Stimulated activated CD4-positive, alpha-beta T cell treated with anti-CD3 and anti-CD28 coated beads, Interleukin-1b, Interleukin-23, amount 100 ng/mL, for 1 hour (primary cell): ENCODE measurements at places on chromosomes 7 and 10.

DNA sequence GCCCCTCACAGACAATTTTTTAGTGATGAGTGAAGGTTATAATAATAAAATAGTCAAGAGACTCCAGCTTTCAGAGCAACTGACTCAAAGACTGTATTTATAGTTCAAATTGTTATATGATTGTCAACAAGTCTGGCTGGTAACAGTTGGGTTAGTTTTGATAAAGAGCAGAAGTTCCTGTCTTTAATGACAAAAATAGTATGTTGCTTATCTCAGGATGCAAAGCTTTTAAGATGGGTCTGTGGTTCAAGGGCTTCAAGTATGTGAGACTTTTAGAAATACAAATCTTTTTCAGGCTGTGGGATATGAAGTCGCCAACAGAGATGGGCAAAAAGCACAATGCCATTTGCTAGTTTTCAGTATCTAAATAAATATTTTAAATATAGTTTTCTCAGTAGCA, 118.4 kb downstream of the ABCA13 start:
- no peak for DNase-seq

- DNase-seq: no peak
Measured at GRCh38 chr10:28263136-28263857, 39.6 kb downstream of the MPP7 start.

DNA sequence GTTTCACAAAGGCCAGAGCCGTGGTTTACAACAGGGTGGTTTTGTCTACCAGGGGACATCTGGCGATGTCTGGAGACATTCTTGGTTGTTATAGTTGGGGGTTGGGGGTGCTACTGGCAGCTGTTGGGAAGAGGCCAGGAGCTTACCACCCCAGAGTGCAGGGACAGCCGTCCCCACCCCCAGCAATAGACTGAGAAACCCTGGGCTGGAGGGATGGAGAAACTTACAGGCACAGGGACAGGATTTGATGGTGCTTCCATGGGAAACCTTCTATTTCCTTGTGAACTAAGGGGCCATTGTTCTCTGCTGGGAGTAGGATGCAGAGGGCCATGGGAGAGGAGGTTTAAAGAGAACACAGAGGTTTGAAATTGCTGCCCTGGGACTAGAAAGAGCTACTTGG, 10.9 kb downstream of the ADCK2 start:
- no peak for DNase-seq

GRCh38 chr7:108099713-108100112, 30.4 kb downstream of the LAMB4 start:
- DNase-seq: no peak

DNA sequence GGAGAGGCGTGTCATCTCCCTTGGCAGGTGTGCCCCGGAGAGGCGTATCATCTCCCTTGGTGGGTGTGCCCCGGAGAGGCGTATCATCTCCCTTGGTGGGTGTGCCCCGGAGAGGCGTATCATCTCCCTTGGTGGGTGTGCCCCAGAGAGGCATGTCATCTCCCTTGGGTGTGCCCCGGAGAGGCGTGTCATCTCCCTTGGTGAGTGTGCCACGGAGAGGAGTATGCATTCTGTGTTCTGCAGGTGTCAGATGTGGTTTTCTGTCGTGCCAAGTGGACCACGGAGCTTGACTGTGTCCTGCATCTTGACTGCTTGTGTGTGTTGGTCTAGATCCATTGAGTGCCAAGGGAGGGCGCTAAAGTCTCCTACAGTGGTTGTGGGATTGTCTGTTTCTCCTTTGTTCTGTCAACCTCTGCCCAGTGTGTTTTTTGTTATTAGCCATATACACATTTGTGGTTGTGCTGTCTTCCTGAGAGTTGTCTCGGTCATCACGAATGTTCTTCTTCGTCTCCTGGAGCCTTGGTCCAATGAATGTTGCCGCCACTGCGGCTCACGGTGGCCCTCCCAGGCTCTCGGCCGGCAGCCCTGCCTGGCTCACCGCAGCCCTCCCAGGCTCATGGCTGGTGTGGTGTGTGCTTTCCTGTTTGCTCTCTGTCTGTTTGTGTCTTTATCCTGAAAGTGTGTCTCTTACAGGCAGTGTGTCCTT, 96.8 kb downstream of the INPP5A start:
- DNase-seq: no peak

- DNase-seq: no peak
Measured at GRCh38 chr10:79928028-79928583, 20.8 kb downstream of the SFTPD start.

GRCh38 chr7:95491634-95492314, 6.0 kb downstream of the ASB4 start:
- no peak for DNase-seq

- DNase-seq: no peak
Measured at GRCh38 chr10:118551535-118552100, 43.8 kb downstream of the PRLHR start.

GRCh38 chr7:6360841-6361240, 86.9 kb downstream of the DAGLB start:
- no peak for DNase-seq

DNA sequence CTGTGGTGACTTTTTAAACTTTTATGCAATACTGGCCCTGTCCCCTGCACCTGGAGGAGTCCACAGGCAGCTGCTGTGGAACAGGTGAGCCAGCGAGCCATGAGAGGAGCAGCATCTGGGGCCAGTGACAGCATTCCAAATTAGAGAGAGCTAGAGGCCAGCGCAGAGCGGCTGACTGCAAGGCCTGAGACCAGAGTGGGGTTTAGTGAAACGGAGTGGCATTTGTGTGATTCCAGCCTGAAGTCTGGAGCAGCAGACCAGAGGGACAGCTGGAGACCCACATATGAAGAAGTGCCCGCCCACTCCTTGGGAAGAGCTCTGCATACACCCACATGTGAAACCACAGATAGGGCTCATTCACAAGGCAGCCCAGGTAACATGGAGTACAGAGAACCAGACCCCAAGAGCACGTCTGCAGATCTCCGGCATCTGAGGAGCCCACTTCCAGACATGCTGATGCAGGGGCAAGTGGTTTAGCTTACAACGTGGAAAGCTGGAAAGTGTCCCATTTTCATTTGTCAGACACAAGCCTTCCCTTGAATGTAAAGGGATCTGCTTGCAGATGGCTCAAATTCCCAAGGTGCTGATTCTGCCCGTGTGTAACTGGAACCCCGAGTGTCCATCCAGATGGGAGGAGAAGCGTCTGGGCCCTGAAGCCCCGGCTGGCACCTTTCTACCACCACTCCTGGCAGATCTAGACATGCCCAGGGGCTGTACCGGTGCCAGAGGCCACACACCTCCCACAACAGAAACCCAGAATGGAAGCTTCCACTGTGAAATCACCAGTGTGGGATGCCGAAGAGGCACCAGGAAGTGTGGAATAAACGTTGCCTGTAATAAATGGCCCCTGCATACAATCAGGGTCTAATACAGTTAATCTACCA, 256.0 kb upstream of the TCERG1L start:
- no peak for DNase-seq

- no peak for DNase-seq
Measured at GRCh38 chr7:48540746-48541145, 369.5 kb downstream of the ABCA13 start.

DNA sequence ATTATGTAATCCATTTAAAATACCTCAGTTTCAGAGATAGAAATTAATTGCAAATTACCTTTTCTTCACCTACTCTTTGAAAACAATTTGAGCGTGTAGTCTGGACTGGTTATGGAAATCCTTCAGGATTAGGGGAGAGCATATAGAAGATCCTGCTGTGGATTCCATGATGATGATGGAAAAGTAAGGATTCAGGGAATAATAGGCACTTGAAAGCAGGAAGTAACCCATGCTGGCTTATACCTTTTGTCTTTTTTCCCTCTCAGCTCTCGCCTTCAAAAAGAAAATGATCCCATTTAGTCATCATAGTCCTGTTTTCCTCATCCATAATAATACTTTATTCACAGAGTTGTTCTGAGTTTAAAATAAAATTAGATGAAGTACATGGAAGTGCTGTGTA, 4.4 kb downstream of the HBP1 start:
- no peak for DNase-seq

- DNase-seq: no peak
Measured at GRCh38 chr10:44668336-44668735, 242.8 kb upstream of the TMEM72 start.

DNA sequence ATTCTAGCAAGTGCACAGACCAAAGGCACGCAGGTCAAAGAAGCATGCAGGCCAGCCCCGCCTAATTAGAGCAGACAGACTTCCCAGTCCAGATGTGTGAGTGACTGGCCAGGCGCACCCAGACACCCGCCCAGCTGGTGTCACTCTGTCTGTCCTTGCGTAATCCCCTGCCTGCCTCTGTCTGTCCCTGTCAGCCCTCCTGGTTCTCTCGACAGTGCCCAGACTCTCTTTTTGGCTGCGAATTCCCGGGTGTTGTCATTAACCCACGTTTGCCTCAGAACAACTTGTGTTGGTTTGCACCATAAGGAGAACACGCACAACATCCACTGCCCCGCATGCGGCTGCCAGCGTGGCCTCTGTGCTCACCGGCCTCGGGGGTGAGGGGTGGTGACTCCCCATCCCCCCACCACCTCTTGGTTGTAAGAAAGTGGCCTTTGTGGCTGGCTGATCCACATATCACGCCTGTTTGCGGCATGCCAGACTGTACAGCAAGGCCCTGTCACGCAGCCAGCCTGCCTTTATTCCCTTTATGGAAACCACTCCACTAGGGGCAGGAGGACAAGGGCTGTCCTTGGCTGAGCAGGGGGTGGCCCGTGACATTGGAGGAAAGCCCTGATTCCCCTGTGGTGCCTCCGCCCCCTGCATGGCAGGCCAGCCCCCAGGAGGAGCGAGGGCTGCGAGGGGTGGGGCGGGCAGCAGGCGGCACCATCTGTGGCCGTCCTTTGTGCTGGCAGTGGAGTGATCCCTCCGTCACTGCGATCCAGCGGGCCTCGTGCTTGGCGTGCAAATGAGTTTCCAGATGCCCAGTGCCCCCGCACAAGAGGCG, 72.8 kb upstream of the PPIF start:
- no peak for DNase-seq

- no peak for DNase-seq
Measured at GRCh38 chr10:106473129-106473685, 691.3 kb downstream of the SORCS1 start.

- no peak for DNase-seq
Measured at GRCh38 chr7:1359681-1360485, 99.4 kb downstream of the MICALL2 start.

DNA sequence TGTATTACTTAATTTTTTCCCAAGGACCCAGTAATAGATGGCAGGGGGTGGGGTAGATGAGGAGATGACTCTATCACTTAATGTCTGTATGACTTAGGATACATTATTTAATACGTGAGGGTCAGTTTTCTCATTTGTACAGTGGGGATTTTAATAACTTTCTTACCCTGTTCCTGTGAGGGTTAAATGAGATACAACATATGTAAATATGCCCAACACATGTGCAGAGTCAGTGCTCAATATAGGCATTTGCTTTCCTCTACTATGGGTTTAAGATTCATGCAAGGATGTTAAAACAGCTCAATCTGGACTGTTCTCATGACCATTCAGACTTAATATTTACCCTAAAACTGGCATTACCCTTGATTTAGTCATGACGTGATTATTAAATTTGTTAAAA, 31.2 kb downstream of the ST7 start:
- DNase-seq: no peak

DNA sequence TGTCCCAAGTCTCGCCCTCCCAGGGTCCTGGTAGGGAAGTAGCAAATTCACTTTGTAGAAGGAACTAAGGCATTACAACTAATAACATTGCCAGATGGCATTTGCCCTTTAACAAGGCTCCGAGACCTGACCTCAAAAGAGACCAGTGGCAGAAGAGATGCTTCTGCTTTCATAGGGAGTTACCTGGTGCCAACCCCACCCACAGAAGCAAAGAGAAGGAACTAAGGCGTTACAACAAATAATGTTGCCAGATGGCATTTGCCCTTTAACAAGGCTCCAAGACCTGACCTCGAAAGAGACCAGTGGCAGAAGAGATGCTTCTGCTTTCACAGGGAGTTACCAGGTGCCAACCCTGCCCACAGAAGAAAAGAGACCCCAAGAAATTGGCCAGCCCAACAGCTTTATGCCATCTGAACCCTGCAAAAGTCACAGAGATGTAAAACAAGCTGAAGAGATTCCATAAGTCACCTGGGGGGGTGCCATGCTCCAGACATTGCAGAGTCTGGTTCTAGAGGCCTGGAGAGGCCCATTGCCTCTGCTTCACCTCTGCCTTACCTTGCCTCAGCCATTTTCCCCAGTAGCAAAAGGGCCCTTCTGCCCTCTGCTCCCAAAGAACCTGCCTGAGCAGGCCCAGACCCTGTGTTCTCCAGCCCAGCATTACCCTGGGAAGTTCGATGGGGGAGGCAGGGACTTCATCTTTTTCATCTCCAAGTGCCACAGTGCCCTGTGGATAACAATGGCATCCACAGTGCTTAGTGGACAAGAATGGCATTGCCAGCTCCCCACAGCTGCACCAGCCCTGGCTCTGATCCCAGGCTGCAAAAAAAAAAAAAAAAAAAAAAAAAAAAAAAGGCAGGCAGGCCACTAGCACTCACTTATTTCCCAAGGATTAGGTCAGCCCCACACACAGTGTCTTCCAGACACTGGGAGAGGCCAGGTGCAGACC, 179.5 kb upstream of the PLXNA4 start:
- no peak for DNase-seq

DNA sequence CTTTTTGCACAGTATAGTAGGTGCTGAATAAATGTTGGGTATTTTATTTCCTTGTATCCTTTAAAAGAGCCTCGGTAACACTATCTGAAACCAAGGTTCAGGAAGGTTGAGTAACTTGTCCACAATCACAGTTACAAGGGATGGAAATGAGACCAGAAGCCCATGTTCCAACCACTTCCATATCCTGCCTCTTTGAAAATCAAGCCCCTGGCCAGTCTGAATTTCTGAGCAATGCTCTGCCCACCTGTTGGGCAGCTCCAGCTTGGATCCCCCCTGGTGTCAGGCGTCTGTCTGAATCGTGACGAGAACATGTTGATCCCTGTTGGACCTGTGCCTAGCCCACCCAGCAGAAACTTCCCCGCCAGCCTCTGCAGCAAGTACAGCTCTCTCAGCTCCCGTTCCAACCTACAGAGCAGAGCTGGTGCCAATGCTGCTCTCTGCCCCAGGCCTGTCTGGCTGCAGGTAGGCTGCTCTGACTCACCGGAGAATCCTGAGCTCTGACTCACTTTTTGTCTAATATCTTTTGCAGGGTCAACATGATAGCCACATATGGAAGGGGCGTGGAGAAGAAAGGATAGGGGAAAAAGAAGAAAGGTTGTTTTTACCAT, 595.5 kb downstream of the INHBA start:
- DNase-seq: no peak

GRCh38 chr7:35700865-35701264, 5.9 kb upstream of the HERPUD2 start:
- no peak for DNase-seq

GRCh38 chr10:86207226-86207625, 159.4 kb downstream of the GRID1 start:
- DNase-seq: no peak
